AG09309 (cell line): ENCODE measurements at places on chromosomes 5 and 9.

DNA sequence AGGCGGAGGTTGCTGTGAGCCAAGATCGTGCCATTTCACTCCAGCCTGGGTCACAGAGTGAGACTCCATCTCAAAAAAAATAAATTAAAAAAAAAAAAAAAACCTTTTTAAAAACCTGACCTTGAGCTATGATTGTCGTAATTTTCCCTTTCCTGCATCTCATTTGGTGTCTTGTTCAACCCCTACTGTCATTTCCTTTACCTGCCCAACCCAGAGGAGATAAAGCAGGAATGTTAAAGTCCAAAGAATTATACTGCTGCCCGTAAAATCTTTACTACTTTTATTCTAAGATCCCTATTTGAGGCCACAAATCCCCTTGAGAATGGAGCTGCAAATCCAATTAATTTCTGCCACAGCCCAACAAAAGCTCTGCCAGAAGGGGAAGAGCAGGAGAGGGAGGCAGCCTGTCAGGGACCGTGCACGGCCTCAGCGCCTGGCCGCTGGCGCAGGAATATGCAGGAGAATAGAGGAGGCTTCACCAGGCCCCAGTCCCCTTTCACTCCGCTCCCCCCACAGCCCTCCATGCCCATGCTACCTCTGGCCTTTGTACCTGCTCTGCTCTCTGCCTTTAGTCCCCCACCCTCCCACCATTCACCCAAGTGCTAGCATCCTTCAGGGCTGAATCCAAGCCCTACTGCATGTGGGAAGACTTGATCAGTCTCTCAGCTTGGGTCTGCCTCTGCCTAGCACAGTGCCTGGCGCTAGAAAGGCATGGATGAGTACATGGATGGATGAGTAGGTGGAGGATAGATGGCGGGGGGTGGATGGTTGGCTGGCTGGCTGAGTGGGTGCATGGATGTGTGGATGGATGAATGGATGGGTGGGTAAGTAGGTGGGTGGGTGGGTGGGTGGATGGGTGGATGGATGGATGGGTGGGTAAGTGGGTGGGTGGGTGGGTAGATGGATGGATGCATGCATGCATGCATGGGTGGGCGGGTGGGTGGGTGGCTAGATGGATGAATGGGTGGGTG is 99.8 kb upstream of the SARDH start:
- no peak for DNase-seq

DNA sequence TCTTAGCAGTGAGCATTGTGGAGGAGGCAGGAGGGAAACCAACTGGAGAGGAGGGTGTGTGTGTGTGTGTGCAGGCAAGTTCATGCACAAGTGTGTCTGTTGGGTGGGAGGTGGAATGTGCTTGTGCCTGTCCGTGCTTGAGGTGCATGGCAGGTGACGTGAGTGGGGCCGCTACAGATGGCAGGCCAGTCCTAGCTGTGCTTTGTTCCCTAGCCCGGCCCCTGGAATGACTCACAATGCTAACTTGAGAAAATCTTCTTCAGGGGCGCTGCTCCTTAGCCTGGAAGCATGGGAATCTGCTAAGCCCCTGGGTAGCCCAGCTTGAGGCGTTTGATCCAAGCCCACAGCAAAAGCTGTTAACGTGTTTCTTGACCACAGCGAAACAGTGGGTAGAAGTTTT is 25.0 kb upstream of the DMRT2 start:
- no peak for DNase-seq

DNA sequence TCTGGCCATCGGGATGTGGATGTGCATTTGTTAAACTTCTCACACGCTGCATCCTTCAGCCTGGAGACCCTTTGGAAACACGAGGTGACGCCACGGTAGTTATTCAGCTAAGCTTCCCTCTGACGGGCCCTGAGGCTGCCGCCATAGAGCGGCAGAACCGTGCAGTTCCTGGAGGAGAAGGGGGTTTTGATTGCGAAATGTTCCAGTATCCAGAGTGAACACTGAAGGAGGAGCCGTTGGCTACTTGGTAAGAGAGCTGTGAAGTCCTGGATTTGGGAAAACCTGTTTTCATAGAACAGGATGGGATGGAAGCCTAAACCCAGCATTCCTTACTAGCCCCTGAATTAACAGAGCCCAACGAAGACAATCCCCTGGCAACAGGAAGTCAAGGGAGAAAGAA is 23.0 kb upstream of the EXOC3 start:
- no peak for DNase-seq

- peak; percentile 41 for DNase-seq
Observed at GRCh38 chr5:123125962-123126732, 37.1 kb downstream of the PRDM6 start.

- DNase-seq, result no peak
Observed at GRCh38 chr5:172486912-172487311, 32.6 kb upstream of the SH3PXD2B start.

GRCh38 chr5:140041492-140042392 is 1.4 kb downstream of the NRG2 start:
- DNase-seq, result no peak

DNA sequence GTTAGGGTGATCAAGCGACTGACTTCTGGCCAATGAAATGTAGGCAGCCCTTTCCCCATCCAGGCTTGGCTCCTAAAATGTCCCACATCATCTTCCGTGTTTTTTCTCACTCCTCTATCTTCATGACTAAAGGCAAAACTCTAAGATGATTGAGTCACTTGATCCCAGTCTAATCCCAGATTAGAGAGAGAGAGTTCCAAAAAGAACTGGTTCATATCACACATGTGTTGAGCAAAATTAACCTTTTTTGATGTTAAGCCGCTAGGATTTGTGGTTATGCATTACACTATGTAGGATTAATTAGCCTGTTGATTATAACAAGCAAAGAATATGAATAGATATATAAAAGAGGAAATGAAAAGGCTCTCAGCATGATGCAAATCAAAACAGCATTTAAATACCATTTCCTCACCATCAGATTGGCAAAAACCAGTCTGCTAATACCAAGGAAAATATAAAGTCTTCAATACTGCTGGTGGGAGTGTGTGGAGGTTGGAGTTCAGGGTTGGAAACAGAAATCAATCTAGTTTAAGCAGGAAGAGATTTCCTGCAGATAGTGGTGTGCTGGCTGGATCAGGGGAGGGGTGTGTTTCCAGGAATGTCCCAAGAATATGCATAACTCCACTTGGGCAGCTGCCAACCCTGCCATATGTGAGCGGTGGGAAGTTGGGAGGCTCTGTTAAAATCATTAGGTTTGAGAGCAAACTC is 187.6 kb upstream of the S1PR3 start:
- DNase-seq, result no peak

- no peak for DNase-seq
Observed at GRCh38 chr9:121394292-121394691, 24.2 kb upstream of the STOM start.

GRCh38 chr5:102623329-102624065 is 124.7 kb upstream of the SLCO6A1 start:
- DNase-seq, result no peak

DNA sequence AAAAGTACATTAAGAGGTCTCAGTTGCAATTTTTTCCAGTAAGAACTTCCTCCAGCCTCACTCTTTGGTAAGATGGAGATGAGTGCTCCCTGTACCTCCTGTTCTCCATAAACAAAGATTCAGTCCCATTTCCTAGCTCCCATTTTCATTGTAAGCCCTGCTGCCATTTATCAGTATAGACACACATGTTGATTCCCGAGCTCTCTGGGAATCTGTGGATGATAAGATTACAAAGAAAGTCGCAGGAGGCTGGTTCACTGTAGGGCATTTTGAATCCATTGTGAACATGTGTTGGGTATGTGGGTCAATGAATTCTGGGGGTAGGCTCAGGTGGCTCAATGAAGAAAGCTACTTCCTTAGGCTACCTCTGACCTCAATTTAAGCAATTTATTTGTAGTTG is 36.7 kb downstream of the RGMB start:
- DNase-seq, result no peak

- DNase-seq, result no peak
Observed at GRCh38 chr5:178284093-178284675, 51.6 kb upstream of the PHYKPL start.

- no peak for DNase-seq
Observed at GRCh38 chr5:171692936-171693335, 92.7 kb upstream of the SMIM23 start.

DNA sequence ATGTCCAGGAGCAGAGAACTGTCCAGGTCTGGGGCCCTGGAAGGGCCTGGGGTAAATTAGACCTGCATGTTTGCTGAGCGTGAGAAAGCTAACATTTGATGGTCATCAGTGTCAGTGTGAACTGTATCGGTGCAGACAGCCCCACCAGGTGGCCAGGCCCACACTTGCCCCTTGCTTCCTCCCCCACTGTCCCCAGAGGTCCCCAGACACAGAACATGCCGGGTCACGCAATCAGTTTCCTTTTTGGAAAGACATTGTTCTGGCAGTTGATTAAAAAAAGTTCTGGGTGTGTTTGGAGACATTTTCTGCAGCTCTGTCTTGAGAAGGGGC is 1.5 kb downstream of the NKD2 start:
- DNase-seq, result no peak

GRCh38 chr5:74622122-74622521 is 18.4 kb downstream of the ENC1 start:
- no peak for DNase-seq

DNA sequence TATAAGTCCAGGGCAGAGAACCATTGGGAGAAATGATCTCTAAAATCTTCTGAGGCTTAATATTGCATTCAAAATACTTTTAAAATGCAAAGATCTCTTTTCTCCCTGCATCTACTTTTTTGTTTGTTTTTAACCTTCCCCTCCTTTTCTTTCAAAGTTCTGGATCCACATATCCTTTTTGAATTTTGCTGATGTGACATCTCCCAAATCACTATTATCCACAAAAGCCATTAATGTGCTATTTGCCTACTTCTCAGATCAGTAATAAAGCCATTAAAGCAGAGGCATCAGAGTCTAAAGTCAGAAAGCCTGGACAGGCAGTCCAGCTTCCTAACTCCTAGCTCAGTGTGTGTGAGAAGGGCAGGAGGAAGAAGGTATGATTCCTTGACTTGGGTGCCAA is 114.2 kb downstream of the EBF1 start:
- DNase-seq, result no peak

- no peak for DNase-seq
Observed at GRCh38 chr5:102628441-102629175, 126.5 kb upstream of the PAM start.

DNA sequence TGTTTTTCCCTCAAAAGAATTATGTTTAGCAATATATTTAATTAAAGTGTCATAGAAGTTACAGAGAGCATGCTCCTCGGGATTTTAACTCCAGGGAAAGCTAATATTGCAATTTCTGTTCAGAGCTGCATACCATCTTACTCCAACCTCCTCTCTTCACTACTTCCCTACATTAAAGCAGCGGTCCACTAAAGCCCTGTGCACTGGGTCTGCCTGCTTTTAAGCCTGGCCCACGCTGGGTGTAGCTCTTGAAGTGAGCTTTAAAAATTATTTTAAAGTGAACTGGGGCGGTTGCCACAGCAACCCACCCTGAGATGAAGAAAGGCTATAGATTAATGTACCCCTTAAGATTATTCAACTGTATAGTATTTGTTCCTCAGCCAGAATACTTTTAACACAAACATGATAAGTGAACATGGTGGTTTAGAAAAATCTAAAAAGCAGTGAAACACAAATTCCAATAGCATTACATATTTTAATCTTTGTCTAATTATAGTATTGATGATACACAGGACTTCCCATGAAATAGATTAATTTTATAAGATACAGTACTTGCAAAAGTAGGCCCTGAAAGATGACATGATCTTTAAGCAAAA is 3.9 kb upstream of the MEF2C start:
- DNase-seq, result no peak

- no peak for DNase-seq
Observed at GRCh38 chr5:78803353-78803752, 154.8 kb upstream of the LHFPL2 start.

DNA sequence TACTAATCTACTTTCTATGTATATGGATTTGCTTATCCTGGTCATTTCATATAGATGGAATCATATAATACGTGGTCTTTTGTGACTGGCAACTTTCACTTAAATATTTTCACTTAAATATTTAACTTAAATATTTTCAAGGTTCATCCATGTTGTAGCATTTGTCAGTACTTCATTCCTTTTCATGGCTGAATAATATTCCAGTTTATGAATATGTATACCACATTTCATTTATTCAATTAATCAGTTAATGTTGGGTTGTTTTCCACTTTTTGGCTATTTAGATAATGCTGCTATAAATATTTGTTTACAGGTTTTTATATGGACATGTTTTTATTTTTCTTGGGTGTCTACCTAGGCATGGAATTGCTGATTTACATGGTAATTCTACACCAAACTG is 7.7 kb downstream of the PRRC1 start:
- DNase-seq, result no peak

GRCh38 chr9:108273988-108274387 is 581.8 kb downstream of the ACTL7B start:
- DNase-seq, result no peak

DNA sequence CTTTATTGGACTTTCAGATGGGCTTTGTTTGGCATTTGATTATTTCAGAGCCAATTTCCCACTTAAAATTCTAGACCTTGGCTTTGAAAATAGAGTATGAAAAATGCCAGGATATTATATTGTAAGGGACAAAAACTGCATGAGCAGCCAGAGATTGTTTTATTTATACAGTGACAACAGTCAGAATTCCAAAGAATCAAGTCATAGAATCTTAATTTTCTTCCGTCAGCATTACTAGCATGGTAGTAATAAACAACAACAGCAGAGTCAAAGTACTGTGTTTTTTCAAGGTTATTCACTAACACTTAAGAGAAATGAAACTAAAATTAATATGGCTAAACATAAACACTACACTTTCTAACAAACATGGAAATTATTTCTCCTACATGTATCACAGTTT is 52.2 kb downstream of the MLLT3 start:
- DNase-seq, result no peak

GRCh38 chr5:87136096-87136495 is 131.6 kb upstream of the RASA1 start:
- no peak for DNase-seq
